T-cell (primary cell): ENCODE measurements at places on chromosomes 1 and 21. TPM values are rescaled to one million over a fixed set of nuclear protein-coding genes. Genes with fewer than 3 reads are reported as not detected.

DNA sequence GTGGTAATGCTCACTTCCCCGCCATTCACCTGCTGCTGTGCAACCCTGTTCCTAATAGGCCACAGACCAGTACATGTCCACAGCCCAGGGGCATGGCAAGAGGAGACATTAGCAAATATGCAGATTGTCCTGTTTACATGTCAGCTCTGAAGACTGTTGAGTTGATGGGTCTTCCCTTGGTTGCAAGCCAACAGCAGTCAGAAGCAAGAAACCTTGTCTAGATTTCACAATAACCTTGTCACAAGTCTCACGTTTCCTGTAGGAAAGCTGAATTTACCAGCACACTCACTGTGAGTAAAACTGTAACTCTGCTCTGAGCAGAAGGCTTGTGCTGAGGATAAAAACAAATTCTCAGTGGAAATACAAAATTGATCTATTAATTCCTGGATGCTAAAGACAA, 195.1 kb downstream of the HLX start:
- DNase-seq: no peak

- DNase-seq: no peak
Observed at GRCh38 chr1:48442864-48443619, 29.0 kb downstream of the SPATA6 start.

DNA sequence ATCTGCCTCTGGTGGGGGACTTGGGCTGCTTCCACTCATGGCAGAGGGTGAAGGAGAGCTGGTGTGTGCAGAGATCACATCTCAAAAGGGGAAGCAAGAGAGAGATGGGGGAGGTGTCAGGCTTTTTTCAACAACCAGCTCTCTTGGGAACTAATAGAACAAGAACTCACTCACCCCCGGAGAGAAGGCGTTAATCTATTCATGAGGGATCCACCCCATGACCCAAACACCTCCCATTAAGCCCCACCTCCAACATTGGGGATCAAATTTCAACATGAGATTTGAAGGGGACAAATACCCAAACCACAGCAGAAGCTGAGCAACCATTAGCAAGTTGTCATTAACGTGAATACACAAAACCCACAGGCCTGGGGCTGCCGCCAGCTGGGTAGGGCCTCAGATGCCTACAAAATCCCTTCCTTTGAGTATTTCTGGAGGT, 12.0 kb upstream of the VWA5B1 start:
- no peak for DNase-seq

Gene CDCA8
- total RNA-seq: 1.6 TPM

Gene RGS13
- not detected for total RNA-seq

Gene SYT6
- total RNA-seq: not detected

Gene AVPR1B
- not detected for total RNA-seq
